T47D (cell line): ENCODE measurements at places on chromosomes 6 and 20.
A peak's percentile ranks its signal among the peaks of the same experiment; 100 is the strongest.

GRCh38 chr6:129754750-129755149 lies 44.8 kb upstream of the ARHGAP18 start:
- no peak for DNase-seq

DNA sequence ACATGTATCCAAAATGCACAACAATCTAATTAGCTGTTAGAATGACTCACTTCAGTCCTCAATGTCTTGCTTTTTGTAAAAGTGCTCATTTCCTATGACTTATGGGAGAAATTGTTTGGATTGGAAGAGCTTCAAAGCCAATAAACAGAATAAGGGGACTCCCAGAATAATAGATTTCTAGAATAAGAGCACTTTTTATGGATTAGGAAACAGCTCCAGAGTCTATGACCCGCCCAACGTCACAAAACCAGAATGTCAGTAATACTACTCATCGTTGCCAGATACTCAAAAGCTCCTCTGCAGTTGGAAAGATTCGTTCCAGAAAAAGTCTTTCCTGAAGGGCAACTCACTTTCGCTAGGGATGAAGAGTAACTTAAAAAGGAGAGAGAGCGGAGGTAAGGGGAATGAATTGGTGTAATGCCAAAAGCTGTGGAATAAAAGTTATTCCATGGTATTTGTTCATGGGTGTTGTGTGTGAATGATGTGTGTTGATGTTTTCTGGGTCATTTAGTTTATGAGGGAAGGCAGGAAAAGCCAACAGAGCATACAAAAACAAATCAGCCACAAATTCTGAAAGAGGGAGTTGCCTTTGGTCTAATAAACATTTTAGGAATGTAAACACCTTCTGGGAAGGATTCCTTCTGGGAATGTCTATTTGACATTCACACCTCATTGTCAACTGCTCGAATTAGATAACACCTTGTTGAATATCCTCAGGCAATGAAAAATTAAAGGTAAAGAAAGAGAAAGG lies 64.6 kb downstream of the SYNE1 start:
- peak; percentile 35 for DNase-seq

- DNase-seq = no peak
Observed at GRCh38 chr20:37407019-37407566, 61.2 kb downstream of the SRC start.

DNA sequence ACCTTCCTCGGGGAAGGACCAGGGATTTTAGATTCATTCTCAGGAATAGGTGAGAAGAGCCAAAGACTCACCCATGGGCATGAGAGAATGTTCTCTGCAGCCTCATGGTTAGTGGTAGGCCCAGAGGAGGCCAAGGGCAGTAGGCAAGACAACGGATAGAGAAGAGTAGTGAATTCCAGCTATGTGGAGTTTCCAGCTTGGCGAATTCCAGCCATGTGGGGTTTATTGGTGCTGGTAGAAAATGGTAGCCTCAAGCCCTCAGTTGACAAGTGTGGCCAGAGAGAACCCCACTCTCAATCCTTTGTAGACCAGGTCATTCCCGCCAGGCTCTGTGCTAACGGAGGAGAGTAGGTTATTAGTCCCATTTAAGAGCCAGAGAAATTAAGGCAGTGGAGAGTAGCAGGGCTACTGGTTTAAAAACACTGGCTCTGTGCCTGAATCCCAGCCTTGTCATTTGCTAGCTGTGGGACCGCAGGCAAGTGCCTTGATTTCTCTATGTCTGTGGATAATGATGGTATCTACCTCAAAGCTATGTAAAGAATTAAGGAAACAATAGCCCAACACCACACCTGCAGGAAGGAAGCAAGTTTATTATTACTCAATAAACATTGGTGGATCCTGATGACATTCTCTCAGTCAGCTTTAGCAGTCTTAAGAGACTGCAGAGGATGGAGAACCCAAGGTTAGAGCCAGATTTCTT lies 2.0 kb upstream of the SLC9A8 start:
- DNase-seq = peak; percentile 49

GRCh38 chr6:44795326-44795725 lies 407.8 kb downstream of the CDC5L start:
- DNase-seq = no peak

GRCh38 chr6:134288538-134289203 lies 29.2 kb downstream of the SGK1 start:
- DNase-seq = no peak

DNA sequence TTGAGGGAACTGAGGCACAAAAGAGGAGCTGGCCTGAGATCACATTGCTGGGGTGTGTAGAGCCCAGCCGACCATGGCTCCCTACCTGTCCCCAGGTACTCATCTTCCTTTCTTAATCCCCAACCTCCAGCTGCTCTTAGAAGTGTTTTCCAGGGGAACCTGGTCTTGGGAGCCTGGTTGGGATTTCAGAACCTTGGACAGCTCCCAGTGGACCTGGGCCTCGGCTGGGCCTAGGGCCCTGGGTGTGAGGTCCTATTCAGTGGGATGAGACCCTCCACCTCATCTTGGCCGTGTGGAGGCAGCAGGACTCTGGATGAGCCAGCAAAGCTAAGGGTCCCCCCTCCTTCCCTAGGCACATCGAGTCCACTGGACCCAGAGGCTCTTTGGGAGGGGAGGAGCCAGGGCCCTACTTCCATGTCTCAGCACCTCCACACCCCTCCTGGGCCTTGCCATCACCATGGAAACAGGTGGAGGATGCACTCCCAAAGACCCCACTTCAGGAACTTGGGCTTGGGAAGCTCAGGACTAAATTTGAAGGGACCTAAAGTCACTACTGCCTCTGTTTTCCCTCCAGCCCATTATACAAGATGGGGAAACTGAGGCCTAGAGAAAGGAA lies 38.5 kb downstream of the DLGAP4 start:
- DNase-seq = peak; percentile 92

GRCh38 chr6:61100072-61100471 lies 1186.0 kb downstream of the KHDRBS2 start:
- DNase-seq = no peak
